NCI-H2081 (cell line): ENCODE measurements at places on chromosomes 12 and 14.

GRCh38 chr14:106347291-106347778, 821.0 kb downstream of the TMEM121 start:
- no peak for DNase-seq

- no peak for DNase-seq
Measured at GRCh38 chr12:14249368-14249767, 116.1 kb upstream of the ATF7IP start.

DNA sequence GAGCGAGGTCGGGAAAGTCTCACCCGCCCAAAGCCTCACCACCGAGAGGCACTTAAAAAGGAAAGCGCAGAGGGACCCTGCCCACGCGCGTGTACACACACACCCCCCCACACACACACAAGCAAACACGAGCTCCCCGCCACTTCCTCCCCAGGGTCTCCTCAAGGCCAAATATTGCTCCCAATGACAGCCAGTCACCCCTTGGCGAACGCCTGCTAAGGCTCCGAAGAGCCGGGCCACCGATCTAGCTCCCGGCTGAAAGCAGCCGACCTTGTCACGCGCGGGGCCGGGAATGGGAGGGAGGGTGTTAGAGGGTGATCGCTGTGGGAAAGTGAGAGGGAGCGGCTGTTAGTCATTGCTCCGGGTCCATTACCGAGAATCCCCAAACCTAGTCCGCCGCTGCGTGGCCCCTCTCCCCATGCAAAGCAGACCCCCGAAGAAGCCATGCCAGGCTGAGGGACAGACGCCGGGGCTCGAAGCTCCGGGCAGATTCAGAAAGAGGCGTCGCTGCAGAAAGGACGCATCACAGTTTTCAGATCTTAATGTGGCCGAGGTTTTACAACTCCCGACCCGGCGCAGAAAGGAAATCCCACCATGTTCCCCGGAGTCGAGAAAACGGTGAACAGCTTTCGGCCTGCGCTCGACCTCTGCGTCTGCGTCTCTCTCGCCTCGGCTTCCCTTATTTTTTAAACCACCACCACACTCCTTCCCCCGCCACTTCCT, 2.6 kb downstream of the BMP4 start:
- DNase-seq: no peak

DNA sequence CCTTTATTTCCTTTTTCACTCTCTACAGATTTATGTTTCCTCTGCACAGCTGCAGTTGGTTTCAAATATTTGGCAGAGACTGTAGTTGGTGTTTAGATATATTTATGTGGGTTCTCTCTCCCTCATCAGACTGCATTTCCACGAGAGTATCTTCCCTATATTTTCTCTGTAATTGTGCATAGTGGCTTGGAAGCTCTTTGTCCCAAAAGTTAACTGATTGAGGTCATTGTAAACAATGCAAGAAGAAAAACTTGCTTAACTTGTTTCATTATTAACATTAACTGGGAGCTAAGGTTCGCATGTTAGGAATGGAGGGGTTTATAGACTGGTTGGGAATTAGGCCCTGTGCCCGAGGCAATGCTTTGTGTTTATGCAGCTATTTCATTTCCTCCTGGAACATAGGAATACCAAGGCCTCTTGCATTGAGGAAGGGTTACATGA, 216.9 kb upstream of the HMGA2 start:
- no peak for DNase-seq

- DNase-seq: no peak
Measured at GRCh38 chr12:57606821-57607220, 2.2 kb downstream of the DTX3 start.

DNA sequence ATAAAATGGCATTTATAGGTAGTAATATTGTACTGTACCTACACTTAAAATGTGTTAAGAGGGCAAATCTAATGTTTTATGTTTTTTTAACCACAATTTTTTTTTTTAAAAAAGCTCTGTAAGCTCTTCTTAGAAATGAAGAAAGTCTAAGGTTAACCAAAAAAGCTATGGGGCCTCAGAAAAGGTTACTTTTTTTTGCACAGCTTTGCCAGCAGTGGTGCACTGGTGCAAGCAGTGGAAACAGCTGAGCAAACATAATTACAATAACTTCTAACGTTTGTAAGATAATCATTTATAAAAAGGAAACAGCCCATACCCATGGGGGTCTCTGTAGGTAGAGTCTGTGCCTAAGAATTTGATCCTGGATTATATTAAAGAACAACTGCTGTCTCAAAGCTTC, 85.1 kb upstream of the NID2 start:
- peak; percentile 70 for DNase-seq

- no peak for DNase-seq
Measured at GRCh38 chr12:30982413-30982812, 55.9 kb downstream of the TSPAN11 start.

- DNase-seq: no peak
Measured at GRCh38 chr12:1108276-1108675, 117.3 kb downstream of the ERC1 start.

DNA sequence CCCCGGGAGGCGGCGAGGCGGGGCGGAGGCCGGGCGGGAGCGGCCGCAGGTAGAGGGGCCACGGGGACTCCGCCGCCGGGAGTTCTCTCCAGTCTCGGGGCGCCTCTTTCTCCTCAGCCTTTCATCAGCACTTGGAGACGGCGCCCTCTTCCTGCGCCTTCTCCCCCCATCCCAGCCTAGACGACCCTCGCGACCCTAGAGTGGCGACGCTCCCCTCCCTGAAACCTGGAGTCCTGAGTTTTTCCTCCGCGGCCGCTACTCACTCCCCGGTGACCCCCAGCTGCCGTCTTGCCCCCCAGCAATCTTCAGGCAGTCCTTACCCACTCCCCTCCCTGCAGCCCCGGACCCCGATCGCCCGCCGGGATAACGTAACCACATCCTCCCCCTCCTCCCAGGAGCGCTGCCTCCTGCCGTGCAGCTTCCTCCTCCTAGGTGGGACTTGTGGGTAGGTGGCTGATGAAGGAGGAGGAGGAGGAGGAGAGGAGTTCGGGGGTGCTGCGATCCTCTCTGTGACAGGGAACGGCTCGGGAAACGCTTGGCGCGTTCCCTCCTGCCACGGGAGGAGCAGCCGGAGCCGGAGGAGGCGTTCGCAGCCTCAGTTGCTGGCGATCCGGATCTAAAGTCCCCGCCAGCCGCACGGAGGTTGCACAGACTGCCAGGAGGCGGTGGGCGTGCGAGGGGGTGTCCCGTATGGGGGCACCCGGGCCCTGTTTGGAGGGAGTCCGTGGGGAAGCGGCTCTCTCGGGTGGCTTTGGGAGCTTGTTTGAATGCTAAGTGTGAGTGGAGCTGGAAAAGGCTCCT, 891 bp downstream of the PLEKHA5 start:
- DNase-seq: peak; percentile 50

DNA sequence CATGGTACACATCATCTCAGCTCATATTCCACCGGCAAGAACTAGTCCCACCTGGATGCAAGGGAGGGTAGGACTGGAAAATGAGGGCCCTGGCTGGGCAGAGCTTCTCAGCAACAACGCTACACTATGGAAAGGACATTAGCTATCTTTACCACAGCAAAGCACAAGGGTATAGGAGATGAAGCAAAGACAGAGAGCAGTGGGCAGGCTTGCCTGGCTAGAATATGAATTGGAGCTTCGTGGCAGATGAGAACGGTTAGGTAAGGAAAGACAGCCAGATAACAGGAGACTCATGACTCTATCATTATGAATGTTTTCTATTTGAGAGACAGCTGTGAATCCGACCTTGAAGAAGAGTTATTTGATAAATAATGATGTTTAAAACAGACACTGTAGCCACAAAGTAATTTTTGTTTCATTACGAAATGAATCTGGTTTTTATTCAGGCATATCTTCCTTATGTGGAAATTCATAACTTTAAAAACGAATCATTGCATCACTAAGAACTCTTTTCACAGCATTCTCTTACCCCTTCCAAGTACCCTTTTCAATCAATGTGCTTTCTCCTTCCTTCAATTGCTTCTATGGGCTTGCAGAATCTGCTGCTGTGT, 59.1 kb upstream of the PCED1B start:
- DNase-seq: no peak

DNA sequence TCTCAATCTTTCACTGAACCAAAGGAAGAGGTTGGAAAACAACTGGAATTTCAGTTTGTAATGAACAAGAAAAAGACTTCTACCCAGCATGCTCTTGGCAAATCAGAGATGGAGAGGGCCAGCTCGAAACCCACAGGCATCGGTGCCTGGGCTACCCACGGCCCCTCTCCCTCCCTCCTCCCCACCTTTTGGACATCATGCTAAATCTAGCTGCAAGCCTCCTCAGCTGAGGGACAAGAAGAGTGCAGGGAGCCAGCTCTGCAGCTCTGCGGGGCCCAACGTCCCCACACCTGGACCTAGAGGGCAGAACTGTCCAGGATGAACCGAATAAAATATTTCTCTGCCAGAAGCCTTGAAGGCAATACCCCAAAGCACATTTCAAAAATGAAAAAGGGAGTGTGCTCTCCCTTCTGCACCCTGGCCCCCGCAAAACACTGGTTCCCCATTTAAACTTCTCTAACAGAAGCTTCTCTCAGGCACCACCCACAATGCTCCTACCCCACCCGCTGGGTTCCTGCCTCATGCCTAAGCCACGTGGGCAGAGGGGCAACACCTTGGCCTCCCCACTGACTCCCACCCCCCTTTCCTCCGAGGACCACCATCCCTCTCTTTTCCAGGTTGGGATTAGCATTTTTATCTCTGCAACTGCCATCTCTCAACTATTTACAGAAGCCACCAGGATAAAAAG, 8.2 kb downstream of the CAMKK2 start:
- DNase-seq: no peak

GRCh38 chr14:105019861-105020814, 745 bp downstream of the CDCA4 start:
- DNase-seq: no peak

GRCh38 chr12:121712190-121712460, 427 bp upstream of the TMEM120B start:
- DNase-seq: no peak

DNA sequence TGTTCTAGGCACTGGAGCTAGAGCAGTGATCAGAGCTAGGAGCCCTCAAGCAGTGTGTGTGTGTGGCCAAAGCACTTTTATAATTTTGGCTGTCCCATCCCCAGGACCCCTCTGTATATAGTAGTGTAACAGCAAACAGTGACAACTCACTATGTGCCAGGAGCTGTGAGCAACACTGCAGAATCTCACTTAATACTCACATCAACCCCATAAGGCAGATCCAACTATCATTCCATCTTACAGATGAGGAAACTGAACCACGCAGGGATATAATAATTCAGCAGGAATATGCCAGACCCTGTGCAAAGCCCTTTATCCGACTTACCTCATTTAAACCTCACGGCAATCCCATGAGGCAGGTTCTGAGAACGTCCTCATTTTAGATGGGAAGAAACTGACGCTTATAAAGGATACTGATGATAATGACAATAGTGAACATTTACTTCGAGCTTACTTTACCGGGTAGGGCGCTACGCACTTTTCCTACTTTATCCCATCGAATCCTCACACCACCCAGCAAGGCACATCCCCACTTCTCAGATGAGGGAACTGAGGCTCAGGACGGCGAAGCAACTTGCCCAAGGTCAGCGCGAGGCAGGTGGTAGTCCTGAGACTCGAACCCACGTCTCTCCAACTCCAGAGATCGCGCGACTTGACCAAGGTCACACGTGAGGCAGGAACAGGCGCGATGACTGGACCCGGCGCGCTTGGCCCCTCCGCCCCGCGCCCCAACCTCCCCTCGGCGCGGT, 687 bp downstream of the RAB35 start:
- DNase-seq: peak; percentile 37

DNA sequence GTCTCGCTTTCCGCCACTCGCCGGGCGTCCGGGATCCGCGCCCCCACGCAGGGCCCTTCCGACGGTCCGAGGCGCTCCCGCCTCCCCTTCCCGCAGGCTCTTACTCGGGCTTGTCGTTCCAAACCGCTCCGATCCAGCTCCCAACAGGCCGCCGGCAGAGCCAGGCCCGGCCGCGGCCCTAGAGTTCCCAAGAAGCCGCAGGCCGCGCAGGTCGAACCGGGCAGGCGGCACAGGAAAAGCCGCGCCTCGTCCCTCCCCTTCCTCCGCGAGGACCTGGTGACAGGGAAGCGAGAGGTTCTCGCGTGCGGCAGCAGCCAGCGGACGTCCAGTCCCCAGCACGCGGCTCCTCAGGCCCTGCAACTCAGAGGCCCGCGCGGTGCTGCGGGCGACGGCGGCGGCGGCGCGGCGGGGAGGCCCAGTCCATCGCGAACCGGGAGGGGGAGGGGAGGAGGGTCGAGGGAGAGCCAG, 272 bp downstream of the HECTD1 start:
- DNase-seq: no peak
